Lower leg skin (tissue), 4 donors: ENCODE measurements at places on chromosomes 13 and 19.
A peak's percentile ranks its signal among the peaks of the same experiment; 100 is the strongest.

DNA sequence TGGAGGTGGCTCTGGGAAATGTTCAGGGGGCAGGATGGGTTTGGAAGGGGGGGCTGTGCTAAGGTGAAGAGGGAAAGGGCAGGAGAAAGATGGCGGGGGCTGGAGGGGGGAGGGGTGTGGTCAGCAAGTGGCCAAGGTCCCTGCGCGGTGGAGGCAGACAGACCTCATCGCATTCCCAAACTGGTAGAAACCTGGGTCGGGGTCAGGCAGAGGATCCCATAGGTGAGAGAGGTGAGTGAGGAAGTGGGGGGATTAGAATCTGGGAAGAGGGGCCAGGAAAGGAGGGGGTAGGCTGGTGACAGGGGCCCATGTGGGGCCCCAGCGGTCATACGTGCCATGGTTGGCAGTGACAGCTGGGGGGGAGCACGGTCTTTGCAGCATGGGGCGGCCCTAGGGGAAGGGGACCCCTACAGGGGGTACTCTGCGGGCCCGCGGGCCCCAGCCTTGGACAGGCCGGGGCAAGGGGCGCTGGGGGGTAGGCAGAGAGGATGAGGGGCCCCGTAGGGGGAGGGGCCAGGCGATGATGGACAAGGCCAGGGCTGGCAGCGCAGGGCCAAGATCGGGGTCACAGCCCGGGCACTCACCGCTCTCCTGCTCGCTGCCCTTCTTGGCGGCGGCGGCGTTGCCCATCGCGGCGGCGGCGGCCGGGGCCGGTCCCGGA lies 514 bp downstream of the PRKACA start:
- DNase-seq, result peak; percentile 88

DNA sequence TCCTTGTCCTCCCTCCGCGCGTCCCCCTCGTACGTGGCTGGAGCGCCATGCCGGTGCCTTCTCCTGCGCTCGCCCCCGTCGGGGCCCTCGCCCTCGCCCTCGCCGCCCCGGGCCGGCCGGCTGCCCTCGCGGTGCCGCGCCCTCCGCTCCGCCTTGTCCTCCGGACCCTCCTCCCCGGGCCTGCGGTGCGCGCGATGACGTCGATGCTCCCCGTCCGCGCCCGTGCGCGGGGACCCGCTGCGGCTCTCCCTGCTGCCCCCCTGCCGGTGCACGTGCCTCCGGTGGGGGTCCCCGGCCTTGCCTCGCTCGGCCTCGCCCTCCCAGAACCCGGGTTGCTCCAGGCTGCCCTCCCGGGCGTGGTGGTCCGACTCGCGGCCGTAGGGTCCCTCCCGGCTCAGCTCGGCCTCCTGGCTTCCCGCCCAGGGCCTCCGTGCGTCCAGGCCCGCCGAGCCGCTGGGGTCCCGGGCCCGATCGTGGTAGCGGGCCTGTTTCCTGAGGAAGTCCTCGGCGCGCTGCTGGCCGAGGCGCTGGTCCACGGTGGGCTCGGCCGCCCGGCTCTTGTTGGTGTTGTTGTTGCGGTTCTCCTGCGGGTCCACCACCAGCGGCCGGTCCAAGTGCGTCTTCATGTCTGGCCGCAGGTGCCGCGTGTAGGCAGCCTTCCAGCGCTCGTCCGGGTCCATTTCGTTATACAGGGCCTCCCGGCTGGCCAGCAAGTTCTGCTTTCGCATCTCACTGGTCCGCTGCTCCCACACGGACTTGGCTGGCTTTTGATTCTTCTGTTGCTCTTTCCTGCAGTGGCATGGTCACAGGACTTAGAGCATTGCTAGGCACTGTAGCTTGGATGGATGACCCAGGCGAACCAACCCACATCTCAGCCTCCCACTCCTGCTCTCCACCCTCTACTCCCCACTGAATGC lies 148.6 kb downstream of the IER2 start:
- no peak for DNase-seq

GRCh38 chr13:109012115-109012514 lies 382.7 kb downstream of the MYO16 start:
- no peak for DNase-seq

GRCh38 chr13:98998831-98999638 lies 21.2 kb upstream of the DOCK9 start:
- DNase-seq, result no peak

- DNase-seq, result no peak
Observed at GRCh38 chr19:5665781-5666513, 14.4 kb downstream of the MICOS13 start.

- DNase-seq, result peak; percentile 88
Observed at GRCh38 chr19:8445488-8446001, 770 bp downstream of the HNRNPM start.

- no peak for DNase-seq
Observed at GRCh38 chr13:80030491-80030890, 310.4 kb downstream of the SPRY2 start.

- DNase-seq, result no peak
Observed at GRCh38 chr19:46232029-46232428, 2.5 kb downstream of the IGFL1 start.

GRCh38 chr19:35555301-35556005 lies 8.0 kb downstream of the ATP4A start:
- no peak for DNase-seq

- no peak for DNase-seq
Observed at GRCh38 chr13:33686772-33687480, 131.0 kb upstream of the RFC3 start.

DNA sequence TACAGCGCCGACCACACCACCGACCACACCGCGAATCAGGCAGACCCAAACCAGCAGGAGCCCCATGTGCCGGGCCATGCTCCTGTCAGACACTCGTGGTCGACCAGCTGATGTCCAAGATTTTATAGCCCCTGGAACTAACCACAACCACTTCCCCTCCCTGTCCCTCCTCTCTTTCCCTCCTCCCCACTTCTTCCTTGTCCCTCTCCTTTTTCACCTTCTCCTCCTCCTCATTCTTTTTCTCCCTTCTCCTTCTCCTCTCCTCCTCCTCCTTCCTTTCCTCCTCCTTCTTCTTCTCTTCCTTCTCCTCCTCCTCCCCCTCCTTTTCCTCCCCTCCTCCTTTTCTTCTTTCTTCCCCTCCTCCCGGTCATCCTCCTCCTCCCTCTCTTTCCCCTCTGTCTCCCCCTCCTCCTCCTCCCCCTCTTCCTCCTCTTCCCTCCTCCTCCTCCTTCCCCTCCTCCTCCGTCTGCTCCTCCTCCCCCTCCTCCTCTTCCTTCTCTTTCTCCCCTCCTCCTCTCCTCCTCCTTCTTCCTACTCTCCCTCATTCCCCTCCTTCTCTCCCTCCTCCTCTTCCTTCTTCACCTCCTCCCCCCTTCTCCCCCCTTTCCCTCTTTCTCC lies 670 bp downstream of the BSPH1 start:
- DNase-seq, result no peak

- DNase-seq, result no peak
Observed at GRCh38 chr13:48571126-48571913, 38.4 kb upstream of the RCBTB2 start.

DNA sequence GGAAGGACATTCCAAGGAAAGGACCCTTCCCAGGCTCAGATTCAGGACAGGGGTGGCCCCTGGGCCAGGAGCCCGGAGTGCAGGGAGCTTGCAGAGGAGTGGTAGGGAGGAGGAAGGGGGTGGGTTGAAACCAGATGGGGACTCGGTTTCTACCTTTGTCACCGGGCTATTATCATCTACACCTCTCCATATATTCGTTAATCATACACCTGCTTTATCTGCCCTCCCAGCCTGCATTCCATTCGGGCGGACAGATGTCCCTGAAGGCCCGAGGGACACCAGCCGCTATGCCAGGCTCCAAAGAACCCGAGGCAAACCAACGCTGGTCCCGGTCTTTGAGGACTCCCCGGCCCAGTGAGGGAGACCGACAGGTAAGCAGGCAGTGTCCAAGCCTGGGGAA lies 15.5 kb upstream of the MYH14 start:
- no peak for DNase-seq

DNA sequence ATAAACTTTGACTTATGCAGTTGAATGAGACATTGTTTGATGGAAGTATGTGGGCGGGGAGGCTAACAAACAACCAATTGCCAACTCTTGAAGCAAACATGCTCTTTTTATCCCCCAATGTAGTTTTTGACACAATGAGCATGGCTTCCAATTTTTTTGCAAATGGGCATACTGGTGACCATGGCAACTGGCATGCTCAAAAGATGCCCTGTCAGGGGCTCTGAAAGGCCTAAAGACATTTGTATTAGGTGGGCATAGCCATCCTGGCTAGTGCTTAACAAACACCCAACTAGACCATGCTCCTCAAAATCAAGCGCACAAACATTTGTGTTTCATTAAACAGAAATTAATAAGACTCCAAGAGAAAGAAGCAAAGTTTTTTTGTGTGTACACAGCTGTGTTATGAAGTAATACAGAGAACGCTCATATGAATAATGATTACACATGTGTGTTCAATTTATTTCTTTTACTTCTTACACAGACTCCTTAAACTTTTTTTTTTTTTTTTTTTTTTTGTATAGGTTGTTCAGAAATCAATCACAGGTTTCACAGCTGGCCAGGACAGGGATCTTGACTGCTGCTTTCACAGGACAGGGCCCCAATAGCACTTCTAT lies 95.6 kb downstream of the DLEU7 start:
- DNase-seq, result no peak

DNA sequence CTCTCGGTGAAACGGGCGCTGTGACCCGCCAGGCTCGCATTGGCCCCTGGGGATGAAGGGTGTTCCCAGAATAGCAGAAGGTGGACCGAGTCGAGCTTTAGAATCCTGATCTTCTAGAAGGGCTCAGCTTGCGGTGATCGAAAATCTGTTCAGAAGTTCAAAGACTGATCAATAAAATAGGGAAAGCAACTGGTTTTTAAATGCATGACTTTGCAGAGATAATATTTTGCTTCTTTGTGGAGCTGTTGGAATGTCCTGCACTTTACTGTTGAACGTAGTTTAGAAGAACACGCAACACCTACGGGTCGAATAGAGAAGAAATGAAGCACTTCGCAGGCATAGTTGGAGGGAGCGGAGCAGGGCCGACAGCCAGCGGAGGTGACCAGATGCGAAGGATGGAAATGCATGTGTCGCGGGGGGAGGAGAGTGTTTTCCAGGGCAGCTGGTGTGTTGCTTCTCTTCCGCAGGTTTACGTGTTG lies 766 bp downstream of the CEBPG start:
- DNase-seq, result peak; percentile 83

GRCh38 chr19:18465214-18465963 lies 27.5 kb upstream of the ISYNA1 start:
- DNase-seq, result no peak

DNA sequence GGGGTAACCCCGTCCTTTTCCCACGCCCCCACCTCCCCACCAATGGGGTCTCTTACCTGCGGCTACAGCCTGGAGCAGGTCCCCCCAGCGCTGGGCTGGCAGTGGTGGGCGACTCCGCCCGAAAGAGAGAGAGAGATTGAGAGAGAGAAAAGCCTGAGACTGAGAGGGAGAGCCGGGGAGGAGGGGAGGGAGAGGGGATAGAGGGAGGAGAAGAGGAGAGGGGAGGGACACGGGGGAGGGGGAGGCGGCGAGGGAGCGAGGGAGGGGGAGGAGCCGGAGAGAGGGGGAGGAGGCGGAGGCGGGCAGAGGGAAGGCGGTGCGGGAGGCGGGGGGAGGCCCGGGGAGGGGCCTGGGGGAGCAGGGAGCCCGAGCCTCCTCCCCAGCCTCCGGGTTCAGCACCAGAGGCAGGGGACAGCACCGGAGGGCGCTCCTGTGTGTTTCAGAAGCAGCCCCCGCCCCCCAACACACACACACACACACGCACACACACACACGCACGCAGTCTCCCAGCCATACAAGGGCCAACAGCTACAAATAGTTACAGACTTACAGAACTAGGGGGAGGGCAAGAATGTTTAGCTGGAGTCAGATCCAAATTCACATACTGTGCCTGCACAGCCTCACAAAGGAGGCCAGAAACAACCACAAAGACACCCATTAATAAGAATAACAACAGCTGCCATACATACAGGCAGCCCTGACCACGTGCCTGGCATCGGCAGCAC lies at the start of gene SLC8A2:
Gene SLC8A2 (minus strand): TSS at position 161 of the 725 bp plus-strand sequence. CDS start 5,490 bp downstream, outside the sequence.
- no peak for DNase-seq

GRCh38 chr19:31392464-31392863 lies 43.2 kb upstream of the TSHZ3 start:
- DNase-seq, result no peak

GRCh38 chr13:77176350-77176749 lies 149.4 kb upstream of the FBXL3 start:
- no peak for DNase-seq

DNA sequence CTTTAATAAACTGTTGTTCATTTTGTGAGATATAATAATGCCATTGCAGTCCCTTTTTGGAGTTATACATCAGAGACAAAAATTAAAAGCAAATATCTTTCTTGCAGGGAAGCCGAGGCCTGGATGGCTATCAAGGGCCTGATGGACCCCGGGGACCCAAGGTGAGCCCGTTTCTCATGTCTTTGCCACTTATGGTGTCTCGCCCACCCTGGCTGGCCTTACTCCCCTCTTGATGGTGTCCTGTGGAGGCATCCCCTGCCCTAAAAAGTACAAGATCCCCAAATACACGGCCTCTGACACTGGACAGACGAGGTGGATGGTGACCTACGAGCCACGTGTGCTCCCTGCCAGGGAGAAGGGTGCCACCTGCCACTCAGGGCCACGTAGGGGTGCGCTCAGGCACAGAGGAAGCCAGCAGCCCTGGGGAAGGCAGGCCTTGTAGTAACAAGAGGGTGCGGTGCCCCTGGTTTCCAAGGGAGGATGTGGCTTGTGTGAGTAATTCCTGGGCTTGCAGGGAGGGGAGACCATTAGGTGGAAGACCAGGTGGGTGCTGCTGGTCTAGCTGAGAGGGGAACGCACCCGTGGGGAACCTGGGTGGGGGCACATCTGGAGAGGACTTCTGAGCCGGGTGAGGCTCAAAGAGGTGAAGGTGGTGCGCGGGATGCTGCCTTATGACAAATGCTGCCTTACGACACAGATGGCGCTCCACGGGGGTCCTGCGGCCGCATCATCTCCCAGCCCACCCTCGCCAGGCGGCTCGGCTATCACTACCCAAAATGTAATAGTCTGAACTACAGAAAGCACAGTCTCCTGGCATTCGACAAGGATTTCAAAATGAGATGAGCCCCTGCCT lies 115.6 kb downstream of the RAB20 start:
- no peak for DNase-seq

- peak; percentile 77 for DNase-seq
Observed at GRCh38 chr19:33811246-33811645, 14.6 kb downstream of the KCTD15 start.

DNA sequence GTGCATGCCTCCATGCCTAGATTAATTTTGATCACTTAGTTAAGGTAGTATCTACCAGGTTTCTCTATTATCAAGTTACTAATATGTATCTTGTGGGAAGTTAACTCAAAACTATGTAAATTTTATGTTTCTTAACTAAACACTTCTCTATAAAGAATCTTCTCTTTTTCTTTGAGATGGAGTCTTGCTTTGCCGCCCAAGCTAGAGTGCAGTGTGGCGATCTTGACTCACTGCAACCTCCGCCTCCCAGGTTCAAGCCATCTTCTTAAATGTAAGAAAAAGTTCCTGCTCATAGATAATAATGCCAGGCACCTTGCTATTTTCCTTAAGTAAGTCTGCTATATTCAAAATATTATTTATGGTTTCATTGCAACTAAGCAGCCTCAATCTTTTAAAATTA lies 58.4 kb downstream of the ELF1 start:
- DNase-seq, result no peak

GRCh38 chr19:15640294-15640903 lies at the start of gene CYP4F3:
CYP4F3 (plus strand) TSS chr19:15640897; CDS start chr19:15641416, 519 bp downstream.
- DNase-seq, result peak; percentile 92

- no peak for DNase-seq
Observed at GRCh38 chr13:113926951-113927660, 46.8 kb downstream of the C13orf46 start.

GRCh38 chr13:41652735-41653361 lies 195.5 kb downstream of the RGCC start:
- no peak for DNase-seq

GRCh38 chr19:33312065-33312464 lies 9.7 kb upstream of the CEBPA start:
- no peak for DNase-seq

GRCh38 chr19:49488863-49489537 lies 1.6 kb downstream of the RPL13A start:
- DNase-seq, result no peak
